ENCODE measurements at places on chromosomes 5 and 9.
A peak's percentile ranks its signal among the peaks of the same experiment; 100 is the strongest.

DNA sequence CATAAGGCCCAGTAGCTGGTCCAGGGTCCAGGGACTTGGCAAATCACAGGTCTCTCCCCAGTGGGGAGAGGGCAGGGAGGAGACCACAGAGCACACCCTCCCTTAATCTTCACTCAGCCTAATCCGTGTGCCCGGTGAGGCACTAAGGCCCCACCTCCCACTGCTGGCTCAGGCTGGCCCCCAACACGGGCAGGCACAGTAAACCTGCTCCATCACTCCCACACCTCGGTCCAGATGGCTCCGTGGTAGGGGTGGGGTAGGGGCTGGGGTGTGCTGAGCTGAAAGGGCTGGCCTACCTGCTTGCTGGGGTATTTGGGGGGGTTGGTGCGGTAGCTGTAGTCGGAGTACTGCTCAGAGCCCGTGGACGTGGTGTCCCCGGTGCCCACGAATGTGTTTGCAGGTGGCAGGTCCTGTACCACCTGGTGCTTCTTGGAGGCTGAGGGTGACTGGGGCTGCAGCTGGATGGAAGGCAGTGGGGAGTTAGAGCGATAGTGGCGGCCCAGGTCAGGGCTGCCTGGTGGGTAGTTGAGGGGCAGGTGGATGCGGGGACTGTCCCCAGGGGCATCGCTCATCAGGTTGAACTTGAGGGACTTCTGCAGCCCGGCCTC, 15.2 kb downstream of the PCDH1 start:
- no peak for DNase-seq

GRCh38 chr5:14467251-14467650, 114.3 kb upstream of the OTULINL start:
- no peak for DNase-seq

- no peak for DNase-seq
Observed at GRCh38 chr5:171520300-171521174, 101.1 kb downstream of the FGF18 start.

DNA sequence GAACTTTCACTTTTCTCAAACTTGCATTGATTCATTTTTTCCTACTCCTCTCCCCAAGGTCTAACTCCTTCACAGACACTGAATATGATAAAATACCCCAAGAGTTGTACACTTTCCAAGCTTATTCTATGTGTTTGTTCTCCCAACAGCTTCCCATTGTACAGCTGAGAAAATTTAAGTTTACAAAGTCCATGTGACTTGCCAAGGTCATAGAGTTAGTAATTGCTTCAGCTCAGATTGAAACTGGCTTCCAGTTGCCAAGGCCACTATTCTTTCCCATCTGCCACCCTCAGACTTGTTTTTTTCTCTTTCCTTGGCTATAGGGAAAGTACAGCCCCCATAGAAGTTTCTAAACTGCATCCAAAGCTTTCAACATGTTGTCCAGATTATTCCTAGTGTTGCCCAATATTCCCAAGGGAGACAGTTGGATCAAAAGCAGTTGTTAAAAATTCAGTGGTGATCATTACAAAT, 34.8 kb downstream of the TNFSF8 start:
- DNase-seq: no peak

- no peak for DNase-seq
Observed at GRCh38 chr5:173703466-173703865, 87.0 kb upstream of the BOD1 start.

DNA sequence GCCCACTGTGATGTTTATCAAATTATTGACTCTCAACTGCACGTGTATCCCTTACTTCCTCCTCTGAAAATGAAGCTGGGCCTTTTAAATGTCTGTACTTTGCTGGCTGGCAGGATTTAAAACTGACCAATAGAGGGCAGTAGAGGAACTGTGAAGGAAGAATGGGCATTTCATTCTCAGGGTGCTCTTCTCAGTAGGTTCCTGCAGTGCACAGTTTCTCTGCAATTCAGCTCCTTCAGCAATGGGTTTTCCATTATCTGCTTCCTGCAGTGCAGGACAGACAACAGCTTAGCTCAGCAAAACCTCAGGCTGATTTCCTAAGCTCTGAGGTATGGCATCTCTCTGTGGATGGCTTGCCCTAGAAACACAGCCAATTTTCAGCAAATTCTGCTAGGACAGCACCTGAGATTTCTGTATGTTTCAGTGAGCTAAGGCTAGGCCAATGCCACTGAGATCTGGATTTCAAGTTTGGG, 298.4 kb upstream of the PRDM9 start:
- peak; percentile 53 for DNase-seq

DNA sequence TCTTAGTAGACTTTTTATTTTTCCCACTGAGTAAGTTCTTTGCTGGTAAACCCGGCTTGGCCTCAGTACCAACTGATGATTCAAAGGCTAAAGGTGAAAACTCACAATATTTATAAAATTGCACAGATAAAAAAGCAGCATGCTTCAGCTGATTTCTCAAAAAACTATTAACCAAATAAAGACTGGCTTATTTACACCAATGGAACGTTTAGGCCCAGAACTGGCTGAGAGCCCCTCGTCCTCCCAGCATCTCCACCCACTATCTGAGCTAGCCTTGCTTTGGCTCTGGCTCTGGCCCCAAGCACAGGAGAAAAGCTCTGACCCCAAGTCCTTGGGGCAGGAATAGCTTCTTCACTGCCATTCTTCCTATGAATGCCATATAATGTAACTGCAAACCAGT, 68.5 kb downstream of the SPTLC1 start:
- DNase-seq: no peak

DNA sequence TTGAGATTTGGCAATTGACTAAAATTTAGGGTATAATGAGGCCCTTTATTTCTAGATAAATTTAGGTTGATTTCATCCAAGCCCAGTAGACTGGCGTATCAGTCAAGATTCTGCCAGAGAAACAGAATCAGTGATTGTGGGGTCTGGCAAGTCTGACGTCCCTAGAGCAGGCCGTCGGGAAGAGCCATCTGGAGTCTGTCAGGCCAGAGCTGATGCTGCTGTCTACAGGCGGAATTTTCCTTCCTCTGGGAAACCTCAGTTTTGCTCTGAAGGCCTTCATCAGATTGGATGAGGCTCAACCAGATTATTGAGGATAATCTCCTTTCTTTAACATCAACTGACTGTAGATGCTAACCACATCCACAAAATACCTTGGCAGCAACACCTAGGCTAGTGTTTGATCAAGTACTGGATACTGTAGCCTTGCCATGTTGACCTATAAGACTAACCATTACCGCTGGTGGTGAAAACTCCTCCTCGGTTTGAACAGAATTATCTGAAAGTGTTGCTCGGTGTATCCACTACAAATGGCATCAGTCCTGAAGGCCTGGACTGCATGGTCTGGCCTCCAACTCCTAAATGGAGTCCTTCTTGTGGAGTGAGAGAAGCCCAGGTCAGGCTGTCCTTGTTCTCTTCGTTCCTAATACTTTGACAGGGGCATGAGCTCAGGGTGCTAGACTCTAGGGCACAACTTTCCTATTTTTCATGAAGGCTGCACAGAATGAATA, 83.2 kb upstream of the ANKH start:
- no peak for DNase-seq

Measured in NCI-H187 treated with DMSO at 0.1 percent for 48 hours (cell line).